ENCODE measurements at places on chromosomes 3 and 15.

GRCh38 chr3:188220097-188220788 lies 66.3 kb downstream of the LPP start:
- DNase-seq, result no peak

- no peak for DNase-seq
Measured at GRCh38 chr3:185332026-185332735, 30.8 kb upstream of the MAP3K13 start.

DNA sequence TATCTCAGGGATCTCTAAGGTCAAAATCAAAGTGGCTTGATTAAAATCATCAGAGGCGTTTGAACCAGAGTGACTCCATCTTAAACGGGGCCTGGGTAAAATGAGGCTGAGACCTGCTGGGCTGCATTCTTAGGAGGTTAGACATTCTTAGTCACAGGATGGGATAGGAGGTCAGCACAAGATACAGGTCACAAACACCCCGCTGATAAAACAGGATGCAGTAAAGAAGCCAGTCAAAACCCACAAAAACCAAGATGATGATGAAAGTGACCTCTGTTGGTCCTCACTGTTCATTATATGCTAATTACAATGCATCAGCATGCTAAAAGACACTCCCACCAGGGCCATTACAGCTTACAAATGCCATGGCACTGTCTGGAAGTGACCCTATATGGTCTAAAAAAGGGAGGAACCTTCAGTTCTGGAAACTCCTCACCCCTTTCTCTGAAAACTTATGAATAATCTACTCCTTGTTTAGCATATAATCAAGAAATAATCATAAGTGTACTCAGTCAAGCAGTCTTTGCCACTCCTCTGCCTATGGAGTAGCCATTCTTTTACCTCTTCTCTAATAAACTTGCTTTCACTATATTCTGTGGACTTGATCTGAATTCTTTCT lies 143.3 kb upstream of the SLCO3A1 start:
- DNase-seq, result no peak

- DNase-seq, result no peak
Measured at GRCh38 chr15:48592221-48592731, 53.2 kb downstream of the FBN1 start.

DNA sequence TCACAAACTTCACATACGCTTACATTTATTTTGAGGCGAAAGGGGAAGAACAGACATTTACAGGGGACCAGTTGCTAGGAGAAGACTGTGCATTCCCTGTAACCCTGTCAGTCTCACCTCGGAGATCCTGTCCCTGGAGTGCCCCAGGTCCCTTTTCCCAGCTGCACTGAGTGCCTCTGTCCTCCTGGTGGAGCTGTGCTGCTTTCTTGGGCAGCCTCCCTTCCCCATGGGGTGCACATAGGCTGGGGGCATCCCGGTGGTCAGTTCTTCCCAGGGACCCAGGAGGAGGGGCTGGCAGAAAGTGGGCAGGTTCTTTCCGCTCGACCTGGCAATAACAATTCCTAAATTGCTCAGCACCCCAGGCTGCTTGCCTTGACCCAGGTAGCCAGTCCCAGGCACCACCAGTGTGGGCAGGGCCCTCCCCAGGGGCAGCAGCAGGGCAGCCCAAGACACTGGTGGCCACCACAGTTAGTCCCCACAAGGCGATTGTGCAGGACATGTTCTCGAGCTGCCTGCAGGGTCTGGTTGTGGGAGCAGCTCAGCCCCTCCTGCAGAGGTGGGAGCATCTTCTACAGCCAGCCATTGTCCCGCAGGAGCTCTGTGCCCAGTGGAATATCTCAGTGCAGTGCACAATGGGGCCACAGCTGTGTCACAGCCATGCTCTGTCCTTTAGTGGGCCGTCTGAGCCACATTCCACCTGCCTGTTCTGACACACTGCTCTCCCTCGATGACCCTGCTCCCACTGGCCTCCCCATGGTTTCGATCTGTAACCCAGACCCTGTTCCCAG lies 36.3 kb downstream of the APBA2 start:
- DNase-seq, result no peak

GRCh38 chr3:170560717-170561382 lies 25.0 kb downstream of the SLC7A14 start:
- no peak for DNase-seq

DNA sequence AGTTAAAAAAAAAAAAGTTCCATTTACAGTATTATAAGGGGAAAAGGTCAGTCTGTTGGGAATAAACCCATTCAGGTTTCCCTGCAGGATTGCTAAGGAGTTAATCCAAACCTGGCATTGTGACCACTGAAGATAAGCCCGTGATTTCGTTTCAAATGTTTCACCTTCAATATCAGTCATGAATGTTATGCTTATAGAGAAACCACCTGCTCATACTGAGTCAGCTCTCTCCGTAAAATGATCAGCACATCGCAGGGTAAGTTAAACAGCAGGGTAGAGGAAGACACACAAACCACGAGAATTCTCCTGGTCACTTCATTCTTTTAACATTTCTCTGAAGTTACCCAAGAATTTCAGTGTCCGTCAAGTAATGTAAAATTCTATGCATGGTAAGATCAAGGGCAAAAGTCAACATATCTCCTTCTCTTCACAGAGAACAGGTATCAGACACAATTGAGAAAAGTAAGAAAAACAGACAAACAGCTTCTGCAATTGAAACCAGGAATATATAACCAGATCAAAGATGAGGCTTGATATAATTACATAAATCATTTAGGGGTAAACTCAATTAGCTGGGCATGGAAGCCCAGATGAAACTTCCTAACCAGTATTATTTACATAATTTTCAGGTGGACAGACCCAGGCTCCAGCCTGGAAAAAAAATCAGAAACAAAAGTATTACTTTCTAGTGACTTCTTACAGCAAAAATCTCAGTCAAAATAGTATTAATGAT lies 67.6 kb upstream of the ARHGEF3 start:
- DNase-seq, result no peak

- DNase-seq, result no peak
Measured at GRCh38 chr3:191348098-191348497, 17.8 kb upstream of the UTS2B start.

- no peak for DNase-seq
Measured at GRCh38 chr15:101684384-101684783, 32.2 kb upstream of the TM2D3 start.
